Activated CD8-positive, alpha-beta T cell treated with anti-CD3 and anti-CD28 coated beads for 36 hours (primary cell): ENCODE measurements at places on chromosomes 2 and 18.
A peak's percentile ranks its signal among the peaks of the same experiment; 100 is the strongest.

- DNase-seq, result peak; percentile 30
Observed at GRCh38 chr2:101002562-101003277, 631 bp downstream of the RPL31 start.

DNA sequence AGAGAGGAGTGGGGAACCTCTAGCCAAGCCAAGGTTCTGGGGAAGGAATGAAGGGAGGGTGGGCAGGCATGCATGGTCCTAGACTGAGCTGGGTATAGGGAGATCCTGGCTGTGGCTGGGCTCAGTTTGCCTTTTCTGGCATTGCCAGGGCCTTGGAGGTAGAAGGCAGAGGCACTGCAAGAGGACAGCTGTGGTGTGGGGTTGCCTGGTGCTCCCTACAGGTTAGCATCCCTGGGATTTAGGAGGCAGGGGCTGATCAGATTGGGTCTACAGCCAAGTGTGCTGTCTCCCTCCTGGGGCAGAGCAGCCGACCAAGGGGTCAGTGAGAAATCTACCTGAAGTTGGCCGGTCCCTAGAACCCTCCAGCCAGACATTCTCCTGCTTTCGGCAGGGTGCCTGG is 15.9 kb downstream of the ABCG8 start:
- DNase-seq, result no peak

DNA sequence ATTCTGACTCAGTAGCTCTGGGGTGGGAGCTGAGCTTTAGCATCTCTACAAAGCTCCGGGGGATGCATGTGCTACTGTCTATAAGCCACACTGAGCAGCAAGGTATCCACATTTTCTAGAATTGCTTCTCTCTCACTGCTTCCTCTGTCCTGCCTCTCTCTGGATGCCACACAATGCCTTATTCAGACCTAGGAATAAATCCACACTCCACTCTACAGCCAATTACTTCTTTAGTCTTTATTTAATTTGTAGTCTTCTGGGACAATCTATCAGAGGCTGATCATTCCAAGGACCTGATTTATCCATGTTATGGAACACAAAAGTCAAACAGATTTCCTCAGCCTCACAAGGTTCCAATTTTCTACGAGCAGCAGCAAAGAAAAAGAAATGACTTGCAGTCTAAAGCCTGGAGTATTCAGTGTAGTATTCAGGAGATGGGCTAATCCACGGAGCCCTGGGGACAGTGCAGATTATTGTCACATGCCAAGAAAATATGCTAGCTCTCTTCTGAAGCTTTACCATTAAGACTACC is 4.4 kb downstream of the BCL2 start:
- peak; percentile 48 for DNase-seq

DNA sequence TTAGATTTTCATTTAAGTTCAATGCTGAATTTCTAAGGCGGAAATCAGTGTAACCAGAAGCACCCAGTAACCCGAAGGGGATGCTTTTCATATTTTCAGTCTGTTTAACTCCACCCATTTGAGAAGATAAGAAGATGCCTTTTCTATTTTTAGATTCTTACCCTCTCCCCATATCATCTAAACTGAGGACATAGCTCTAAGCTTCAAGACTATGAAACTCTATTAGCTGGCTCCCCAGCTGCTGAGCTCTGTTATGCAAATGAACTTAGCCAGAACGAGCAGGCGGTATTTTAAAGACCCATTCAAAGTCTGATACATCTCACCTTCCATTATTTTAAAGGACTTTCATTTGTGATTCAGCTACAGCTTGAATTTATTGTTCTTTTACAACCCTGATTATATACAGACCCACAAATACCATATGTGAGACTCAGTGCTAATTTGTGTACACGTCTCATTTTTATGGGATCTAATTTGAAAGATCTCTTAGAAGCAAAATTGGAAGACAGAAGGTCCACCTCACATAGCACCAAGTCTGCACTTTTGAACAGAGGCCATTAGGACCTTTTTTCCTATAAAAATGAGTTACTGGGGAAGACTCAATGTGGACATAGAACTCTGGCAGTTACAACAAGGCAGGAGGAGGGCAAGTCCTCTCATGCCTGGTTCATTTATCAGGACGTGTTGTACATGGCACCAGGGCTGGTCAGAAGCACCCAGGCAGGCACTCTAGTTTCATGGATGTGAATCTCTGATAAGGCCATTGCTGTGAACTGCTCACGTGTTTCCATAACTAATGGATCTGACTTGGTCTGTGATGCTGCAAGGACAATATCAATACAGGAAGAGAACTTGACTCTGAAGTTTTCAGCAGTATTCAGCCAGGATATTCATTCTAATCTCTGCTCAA is 16.3 kb downstream of the CDC42EP3 start:
- DNase-seq, result peak; percentile 40

DNA sequence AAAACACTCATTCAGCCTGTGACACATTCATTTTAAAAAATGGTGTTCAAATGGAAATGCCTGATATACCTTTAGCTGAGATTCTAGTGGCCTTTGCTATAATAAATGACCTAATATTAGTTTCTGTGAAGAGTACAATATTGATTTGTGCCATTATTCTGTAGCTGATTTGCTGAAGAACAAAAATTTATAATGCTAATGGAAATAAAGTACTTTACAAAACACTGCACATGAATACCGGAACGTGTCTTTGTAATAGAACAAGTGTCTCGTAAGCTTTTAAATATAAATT is 138.7 kb downstream of the WDR7 start:
- DNase-seq, result no peak

DNA sequence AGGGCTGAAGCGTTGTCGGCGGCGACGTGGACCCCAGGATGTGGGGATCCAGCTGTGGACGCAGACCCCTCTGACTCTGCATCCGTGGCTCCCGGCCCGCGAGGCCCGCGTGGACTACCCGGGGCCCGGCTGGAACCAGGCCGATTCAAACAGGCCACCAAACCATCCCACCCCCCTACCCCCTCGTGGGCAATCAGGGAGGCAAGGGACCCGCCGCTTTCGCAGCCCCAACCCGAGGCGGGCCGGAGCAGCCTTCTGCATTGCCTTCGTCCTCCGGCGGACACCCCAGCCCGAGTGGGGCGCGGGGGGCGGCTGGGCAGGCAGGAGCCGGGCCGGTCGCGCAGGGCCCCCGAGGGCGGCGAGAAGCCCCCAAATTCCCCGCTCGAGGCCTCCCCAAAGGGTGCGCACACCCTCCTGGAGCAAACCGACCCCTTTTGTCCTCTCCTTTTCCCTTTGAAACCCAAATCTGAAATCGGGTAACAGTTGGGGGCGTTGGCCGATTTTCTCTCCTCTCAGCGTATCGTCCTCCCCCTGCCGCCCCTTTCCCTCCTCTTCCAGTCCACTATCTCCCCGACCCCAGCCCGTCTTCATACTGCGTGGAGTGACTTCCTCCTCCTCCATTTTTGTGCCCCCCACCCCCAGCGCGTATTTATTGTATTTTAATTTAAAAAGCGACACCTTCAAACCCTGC is 7.4 kb downstream of the SP9 start:
- DNase-seq, result no peak

DNA sequence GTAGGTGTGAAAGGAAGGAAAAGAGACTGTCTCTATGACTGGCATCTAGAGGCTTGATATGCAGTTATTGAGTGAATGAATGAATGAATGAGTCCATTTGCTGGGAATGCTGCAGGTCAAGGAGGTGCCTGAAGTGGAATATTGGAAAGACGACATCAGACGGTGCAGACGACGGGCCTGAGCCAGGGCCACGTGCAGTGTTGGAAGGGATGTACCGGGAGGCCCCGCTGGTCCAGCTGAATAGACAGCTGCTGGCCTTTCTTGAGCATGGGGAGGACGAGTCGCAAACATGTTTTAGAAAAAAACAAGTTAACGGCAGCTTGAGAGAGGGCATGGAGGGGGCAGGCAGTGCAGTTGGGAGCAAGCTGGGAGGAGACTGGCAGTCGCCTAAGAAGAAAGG is 237.1 kb upstream of the PXDN start:
- DNase-seq, result no peak

DNA sequence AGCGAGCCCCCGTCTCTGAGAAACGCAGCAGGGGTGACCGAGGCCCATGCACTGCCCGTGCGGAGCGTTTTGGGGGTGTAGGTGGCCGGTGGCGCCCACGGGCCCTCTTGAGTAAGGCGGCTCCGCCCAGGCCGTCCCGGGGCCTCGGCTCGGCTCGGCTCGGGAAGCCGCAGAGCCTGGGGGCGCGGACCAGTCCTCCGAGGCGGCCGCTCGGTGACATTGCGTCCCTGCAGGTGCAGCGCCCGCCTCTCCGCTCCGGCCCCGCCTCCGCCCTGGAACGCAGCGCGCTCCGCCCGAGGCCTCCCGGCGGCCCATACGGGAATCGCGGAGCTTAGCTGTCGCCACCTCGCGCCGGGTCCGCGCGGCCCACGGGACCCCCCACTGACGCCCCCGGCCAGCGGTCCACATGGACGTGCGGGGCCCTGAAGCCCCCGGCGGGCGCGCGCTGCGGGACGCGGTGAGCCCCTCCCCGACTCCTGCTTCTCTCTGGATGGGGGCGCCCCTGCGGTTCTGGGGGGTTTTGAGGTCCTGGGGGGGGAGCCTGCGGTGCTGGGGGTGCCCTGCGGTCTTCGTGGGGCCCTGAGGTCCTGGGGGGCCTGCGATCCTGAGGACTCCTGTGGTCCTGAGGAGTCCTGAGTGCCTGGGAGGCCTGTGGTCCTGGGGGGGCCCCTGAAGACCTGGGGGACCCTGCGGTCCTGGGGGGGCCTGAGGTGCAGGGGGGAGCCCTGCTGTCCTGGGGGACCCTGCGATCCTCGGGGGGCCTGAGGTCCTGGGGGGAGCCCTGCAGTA is at the start of gene HSBP1L1:
Gene HSBP1L1 (plus strand): TSS at position 314 of the 789 bp plus-strand sequence. CDS start 93 bp downstream, at position 407.
- DNase-seq, result peak; percentile 73

GRCh38 chr2:214730800-214731407 is 78.6 kb downstream of the BARD1 start:
- DNase-seq, result no peak

- DNase-seq, result no peak
Observed at GRCh38 chr2:233462826-233463470, 103.6 kb downstream of the USP40 start.

GRCh38 chr2:231627384-231628120 is 34.9 kb downstream of the TEX44 start:
- no peak for DNase-seq
